ENCODE measurements at places on chromosomes 3 and 15. TPM values are rescaled to one million over a fixed set of nuclear protein-coding genes. Genes with fewer than 3 reads are reported as not detected.

FMN1 gene
- 87.0 TPM for total RNA-seq

GABRR3 gene
- not detected for total RNA-seq

SLC24A5 gene
- 423 TPM for total RNA-seq

PRC1 gene
- 92.3 TPM for total RNA-seq

DNA sequence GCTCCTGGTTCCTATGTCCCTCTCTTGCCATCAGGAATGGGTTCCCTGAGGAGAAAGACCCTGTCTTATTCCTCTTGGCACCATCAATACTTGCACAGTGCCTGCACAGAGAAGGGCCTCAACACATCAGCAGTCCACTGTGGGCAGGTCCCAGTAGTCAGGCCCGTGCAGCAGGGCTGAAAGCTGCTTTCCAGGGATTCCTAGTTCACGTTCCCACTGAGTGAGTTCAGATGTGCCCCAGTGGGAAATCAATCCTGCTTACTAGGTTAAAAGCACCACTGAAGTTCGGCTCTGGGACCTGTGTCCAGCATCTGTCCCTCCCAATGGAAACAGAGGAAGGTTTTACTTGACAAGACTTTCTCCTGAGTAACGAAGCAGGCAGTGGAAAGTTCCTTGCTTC, 15.7 kb downstream of the RAB43 start:
- DNase-seq, result no peak

DNA sequence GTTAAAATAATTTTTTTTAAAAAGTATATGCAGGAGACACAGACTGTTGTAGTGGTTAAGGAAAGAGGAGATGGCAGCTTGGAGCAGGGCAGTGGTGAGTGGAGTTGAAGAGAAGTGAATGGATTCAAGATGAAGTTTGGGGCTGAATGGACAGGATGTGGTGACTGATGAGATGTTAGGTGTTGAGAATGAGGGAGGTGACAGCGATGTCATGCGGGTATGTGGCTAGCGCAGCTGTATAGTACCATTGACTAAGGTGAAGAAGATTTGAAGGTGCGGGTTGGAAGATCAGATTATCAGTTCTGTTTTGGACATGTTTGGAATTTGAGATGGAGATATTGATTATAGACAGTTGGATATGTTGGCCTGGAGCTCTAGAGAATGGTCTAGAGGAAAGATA, 20.1 kb downstream of the FBXO22 start:
- no peak for DNase-seq

- DNase-seq, result no peak
These were observed 18.2 kb upstream of the EOGT start for GRCh38 chr3:69031635-69032034.

GRCh38 chr3:30457726-30458125, 148.7 kb upstream of the TGFBR2 start:
- no peak for DNase-seq

DNA sequence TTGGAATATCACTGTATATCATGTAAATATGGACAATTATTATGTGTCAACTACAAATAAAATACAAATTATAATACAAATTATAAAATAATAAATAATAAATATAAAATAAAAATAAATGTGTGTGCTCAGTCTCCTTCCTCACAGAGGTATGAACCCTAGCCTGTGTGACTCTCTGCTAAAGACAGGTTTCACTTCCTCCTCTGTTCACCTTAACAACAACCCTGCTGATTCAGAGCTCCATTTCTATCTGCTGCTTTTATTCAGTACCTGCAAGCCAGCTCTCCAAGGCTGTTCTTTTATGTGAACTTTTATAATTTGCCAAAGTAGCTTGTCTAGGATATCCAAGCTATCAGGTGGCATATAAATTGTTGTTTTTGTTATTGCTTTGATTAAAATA, 610.7 kb upstream of the GRM7 start:
- no peak for DNase-seq

- DNase-seq, result no peak
These were observed 23.3 kb downstream of the AKAP13 start for GRCh38 chr15:85403745-85404144.

DNA sequence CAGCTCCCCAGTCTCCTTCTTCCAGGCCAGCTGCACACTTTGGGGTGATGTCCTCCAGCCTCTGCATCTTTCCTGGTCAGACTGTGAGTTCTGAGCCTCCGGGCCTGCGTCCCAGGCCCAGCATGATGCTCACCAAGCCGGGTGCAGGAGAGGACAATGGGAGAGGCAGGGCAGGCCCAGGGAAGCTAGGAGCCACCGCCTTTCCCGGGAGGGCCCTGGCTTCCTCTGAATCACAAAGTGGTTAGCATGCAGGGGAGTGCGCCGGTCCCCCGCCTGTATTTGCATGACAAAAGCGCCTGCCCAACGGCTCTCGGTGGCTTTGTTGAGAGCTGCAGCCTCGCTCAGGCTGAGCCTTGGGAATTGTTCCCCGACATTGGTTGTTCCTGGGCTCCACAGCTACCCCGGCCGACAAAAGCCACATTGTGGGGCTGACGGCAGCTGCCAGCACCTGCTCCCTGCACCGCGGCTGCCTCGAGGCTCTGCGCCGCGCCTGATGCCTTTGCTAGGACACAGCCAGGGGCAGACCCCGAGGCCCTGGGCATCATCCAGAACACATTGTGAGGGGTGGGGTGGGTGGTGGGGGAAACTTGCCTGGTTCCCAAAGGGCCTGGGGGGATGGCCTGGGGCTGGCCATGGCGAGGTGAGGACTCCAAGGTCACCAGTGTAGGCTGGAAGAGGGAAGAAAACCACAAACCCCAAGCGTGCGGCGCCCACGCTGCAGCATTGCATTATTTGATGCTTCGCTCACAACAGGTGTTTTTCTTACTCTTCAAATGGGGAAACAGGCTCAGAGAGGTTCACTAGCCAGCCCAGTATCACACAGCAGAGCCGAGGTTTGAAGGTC, 20.0 kb upstream of the KLF13 start:
- no peak for DNase-seq

DNA sequence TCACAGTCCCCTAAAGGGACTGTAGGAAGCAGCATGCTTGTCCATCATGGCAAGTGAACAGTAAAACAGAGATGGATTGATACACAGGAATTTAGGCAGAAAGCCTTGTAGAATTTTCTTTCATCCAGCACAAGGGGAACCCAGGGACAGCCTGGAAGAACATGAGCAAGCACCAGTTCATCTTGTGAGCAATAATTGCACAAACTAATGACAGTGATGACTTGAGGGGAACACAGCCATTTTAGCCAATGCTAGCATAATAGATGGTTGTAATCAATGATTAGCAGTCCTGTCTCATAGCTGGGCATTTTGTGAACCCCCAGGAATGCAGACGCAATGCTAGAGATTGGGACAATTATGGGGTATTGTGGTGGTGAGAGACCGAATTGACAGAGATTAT, 6.7 kb downstream of the CD200 start:
- DNase-seq, result no peak
